ENCODE measurements at places on chromosomes 5 and 9.

GRCh38 chr5:138448481-138449398 lies 9.9 kb downstream of the REEP2 start:
- DNase-seq, result no peak

- DNase-seq, result no peak
Observed at GRCh38 chr9:133004091-133004998, 25.9 kb downstream of the GFI1B start.

DNA sequence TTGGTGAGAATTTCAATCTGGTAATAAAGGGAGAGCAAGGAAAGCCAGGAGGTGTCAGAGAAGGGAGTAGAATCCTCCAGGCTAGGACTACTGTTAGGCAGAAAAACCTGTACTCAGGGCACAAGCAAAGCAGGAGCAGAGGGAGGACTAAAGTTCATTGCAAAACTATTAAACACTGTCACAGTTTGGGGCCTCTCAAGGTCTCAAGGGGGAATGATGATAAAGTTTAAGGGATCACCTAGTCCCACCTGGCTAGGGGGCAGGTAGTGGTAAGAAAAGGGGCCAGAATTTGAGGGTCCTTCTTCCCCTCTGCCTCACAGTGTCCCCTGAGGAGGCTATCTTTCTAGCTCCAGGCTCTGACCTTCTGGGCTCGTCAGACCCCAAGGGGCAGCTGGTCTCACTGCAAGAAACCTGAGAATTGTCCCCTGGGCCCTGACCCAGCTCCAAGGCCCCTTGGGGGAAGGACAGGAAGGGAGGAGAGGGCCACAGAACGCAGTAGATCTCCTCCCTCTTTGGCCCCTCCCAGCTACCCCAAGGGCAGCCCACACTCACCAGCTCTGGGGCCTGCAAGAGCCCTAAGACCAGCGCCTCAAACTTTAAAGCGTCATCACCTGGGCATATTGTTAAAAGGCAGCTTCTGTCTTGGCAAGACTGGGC lies 974 bp downstream of the CCDC69 start:
- DNase-seq, result no peak

GRCh38 chr9:126435626-126436025 lies 109.0 kb downstream of the MVB12B start:
- DNase-seq, result no peak

DNA sequence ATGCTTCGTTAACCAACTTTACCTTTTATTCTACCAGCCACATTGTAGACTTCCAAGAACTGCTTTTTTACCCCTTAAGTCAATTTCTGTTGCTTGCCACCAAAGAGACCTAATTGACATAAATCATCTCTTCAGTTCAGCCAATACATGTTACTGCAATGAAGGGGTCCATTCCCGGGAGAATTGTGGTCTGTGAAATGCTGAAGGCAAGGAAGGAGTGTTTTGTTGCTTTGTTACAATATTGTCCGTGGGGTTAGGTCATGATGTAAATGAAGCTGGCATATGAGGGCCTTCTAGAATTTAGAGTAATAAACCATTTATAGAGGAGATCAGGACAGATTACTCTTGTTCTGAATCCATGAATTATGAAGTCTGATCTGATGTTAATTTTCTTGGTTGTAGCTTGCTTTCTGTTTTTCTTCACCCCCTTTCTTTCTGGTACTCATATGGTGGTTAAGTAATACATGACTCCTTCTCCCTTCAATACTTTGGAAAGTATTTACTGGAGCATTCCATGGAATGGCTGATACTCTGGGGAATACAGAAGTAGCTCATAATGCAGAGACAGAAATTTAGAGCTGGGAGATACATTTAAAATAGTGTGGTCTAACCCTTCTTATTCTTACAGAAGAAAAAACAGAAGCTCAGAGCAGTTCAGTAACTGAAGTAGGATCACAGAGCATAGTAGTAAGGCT lies 297.0 kb upstream of the CLINT1 start:
- DNase-seq, result no peak

GRCh38 chr5:5857396-5857795 lies 434.9 kb downstream of the ICE1 start:
- no peak for DNase-seq

All from activated CD8-positive, alpha-beta memory T cell treated with anti-CD3 and anti-CD28 coated beads for 1 hour (primary cell).